ENCODE measurements at places on chromosomes 2 and 18.
A peak's percentile ranks its signal among the peaks of the same experiment; 100 is the strongest.

- no peak for DNase-seq
Observed at GRCh38 chr2:26336719-26337118, 9.2 kb upstream of the SELENOI start.

DNA sequence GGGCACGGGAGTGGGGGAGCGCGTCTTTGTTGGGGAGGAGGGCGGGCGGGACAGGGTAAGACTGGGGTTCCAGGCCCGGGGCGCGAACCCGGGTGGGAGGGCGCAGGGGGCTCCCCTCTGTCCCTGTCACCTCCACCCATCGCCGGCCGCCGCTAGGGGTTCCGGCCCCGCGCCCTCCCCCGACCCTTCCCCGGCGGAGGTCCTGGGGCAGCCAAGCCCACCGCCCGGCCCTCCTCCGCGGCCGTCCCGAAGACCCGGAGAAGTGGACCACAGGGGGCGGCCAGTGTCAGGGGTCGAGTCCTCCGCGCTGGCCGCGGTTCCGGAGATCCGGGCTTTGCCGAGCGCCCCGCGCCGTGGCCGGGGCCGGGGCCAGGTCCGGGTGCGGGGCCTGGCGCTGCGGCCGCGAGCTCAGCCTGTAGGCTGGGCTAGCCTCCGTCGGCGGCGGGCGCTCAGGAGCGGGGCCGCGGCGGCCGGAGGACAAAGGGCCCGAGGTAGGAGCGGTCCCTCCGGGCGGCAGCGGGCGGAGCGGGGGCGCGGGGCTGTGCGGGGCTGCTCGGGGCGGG lies 16.6 kb upstream of the E2F6 start:
- no peak for DNase-seq

GRCh38 chr2:168666339-168666738 lies 136.1 kb upstream of the NOSTRIN start:
- no peak for DNase-seq

DNA sequence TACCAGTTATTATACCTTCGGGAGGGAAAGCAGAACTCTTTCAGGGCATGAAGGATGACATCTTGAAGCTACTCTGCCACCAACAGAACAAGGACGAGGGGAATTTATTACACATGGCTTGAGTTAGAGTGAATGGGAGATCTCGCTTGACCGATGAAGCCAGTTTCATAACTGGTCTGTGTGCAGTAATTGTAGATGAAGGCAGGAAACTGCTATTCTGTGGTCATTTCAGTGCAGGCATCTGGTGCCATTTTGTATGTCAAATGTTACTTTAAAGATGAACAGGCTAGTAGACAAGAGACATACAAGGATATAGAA lies 20.5 kb downstream of the GREB1 start:
- DNase-seq = no peak

GRCh38 chr2:105082107-105082506 lies 44.2 kb downstream of the MRPS9 start:
- no peak for DNase-seq

DNA sequence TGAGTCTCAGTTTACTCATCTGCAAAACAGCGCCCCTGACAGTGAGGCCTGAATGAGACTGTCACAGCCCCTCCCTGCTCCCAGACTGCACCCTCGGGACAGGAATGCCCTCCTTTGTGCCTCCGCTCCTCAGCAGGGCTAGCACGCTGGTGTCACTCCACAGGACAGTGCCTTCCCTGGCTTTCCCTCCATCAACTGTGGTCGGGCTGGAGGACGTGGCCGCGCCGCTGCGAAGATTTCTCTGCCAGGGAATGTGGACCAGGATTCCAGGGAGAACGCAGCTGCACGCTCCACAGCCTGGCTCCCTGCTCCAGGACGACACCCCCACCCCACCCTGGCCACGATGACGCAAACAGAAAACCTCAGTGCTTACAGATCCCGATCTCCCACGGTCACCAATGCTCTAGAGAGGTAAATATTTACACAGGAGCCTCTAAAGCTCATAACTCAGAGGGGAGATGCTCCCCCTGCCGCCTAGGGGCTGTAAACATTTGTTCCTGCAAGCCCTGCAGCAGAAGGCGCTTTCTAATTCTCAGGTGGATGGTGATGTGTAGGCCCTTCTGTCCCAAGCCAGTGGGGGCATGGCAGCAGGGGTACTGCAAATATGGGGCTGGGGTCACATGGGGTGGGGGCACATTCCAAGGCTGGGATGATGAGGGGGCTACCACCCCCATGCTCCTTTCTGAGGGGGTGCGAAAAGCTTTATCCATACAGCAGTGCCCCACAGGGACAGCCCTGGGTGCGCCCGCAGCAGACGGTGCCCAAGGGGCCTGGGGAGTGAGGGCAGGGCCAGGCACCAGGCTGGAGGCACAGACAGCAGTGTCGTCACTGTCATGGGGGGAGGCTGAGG lies 12.4 kb downstream of the HS6ST1 start:
- peak; percentile 68 for DNase-seq

DNA sequence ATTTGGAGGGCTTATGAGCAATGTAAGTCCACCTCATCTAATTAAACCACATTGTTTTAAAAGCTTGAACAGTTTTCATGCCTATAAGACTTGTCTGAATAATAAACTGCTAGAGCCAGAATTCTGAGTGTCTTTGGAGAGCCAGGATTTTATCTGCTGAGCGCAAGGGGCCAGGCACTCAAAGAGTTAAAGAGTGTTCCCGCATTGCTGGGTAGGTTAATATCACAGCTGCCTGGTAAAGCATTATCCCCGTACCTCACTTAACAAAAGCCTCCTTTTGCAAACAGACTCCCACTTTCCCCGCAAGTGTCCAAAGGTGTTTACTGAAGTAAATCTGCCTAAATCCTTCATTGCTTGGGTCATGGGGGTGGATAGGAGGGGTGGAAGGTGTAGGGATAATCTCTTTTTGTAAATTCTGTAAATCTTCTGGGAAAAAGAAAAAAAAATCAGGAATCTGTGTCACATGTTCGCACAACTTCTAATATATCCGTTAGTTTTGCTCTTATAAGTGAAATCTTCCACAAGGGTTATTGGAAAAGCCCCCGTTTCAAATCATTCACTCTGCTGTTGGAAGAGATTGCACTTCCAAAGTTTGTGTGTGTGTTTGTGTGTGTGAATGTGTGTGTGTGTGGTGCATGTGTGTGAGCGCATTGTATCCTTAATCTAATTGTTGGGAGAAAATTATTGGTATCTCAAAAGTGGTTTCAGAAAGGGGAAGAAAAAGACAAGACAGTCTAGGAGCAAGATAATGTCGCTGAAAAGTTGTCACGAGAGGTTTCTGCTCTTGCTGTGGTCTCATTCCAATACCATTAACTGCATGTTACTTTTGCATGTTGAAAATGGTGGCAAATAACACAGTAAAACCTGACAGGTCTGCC lies 10.7 kb downstream of the ZEB2 start:
- no peak for DNase-seq

DNA sequence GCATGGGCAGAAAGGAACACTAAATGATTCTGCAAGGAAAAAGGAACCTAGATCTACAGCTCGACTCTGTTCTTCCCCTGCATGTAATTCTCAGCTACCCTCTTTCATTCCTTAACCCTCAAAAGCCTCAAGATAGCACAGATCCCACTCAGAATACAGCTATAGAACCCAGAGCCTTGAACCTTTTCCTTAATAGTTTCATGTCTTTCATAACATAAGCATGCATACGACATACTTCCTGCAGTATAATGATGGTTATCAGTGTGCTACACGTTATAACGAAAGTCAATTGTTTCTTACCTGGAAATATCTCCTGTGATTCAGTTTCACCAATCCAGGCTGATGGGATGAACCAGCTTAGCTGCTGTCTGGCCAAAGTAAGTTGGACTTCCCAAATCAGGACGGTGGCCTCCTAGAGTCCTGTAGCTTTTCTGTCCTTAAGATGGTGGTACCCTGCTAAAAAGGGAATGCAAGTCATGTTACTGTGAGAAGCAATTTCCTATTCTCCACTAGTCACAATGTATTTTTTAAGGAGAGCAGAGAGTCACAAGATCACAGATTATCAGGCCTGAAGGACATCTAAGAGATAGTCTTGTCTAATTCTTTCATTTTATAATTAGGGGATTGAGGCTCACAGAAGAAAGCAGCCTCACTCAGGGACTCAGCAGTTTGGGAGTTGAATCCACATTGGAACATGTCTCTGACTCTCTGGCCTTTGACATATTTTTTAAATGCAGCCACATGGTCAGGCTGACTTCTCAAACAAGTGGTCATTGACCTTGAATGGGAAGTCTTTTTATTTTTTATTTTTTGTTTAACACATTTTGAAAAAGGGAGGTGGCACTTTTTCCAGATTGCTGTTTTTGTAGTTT lies 41.8 kb downstream of the CYRIA start:
- DNase-seq = no peak

GRCh38 chr2:101873543-101873942 lies 118.2 kb upstream of the IL1R2 start:
- no peak for DNase-seq

DNA sequence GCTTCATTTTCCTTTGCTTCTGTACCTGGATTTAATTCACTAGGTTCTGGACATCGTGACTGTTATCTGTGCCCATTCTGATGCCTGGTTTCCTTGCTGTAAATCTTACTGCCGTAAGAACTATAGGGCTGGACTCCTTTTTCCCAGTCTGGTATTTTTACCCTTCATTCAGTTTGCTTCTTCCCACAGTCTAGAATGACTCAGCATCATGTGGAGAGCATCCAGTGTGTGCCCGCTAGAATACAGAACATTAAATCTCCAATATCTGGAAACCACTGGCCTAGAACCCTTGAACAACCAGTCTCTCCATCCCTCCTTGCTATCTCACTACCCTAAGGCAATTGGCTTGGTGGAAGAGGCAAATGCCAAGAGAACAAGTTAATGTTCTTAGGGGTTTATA lies 1075.4 kb upstream of the ZEB2 start:
- no peak for DNase-seq

- no peak for DNase-seq
Observed at GRCh38 chr2:238162846-238163441, 4.2 kb downstream of the ERFE start.

GRCh38 chr18:56217406-56217805 lies 421.0 kb downstream of the TXNL1 start:
- DNase-seq = no peak

DNA sequence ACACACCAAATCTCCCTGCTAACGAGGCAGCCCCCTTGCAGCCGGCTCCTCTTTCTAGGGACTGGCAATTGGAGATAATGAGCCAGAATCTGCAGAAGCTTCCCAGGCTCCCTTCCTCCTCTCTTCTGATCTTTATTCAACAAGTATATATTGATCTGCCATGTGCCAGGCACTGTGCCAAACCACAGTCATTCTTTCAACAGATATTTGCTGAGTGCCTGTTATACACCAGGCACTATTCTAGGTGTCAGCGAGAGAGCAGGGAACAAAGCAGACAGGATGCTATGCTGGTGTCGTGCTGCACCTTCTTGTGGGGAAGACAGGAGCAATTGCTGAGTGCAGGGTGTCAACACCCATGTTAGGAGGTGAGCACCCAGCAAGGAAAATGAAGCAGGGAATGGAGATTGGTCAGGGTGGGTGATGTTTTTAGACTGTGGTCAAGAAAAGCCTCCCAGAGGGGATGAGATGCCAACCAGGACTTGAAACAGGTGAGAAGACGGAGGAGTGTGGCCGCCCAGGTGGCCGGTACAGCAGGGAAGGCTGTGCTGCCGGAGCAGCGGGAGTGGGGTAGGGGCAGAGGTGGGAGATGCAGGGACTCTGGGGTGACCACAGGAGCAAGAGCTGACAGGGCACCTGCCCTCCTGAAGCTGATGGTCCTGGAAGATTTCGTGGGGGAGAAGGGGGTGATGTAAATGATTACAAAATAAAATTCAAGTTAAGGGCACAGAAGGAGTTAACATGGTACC lies 307.6 kb upstream of the RAB12 start:
- no peak for DNase-seq

DNA sequence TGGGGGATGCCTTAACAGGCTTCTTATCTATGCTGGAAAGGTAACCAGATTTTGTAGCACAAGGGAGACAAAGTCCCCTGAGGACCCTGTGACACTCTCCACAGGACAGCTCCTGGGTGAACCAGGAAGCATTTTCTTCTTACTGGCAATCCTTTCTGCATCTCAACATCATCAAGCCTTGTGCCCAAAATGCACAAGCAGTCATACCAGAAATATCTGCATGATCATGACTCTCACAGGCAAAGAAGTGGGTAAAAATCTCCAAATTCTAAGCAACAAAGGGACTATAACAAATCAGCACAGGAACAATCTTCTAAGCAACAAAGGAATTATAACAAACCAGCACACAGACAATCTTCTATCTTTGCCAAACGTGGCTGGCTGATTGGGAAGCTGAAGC lies 99.1 kb upstream of the CD226 start:
- no peak for DNase-seq

- DNase-seq = no peak
Observed at GRCh38 chr2:66324909-66325528, 109.9 kb upstream of the MEIS1 start.

- no peak for DNase-seq
Observed at GRCh38 chr2:26666671-26667070, 25.5 kb upstream of the CIB4 start.

- no peak for DNase-seq
Observed at GRCh38 chr2:138125306-138126288, 161.3 kb downstream of the HNMT start.

DNA sequence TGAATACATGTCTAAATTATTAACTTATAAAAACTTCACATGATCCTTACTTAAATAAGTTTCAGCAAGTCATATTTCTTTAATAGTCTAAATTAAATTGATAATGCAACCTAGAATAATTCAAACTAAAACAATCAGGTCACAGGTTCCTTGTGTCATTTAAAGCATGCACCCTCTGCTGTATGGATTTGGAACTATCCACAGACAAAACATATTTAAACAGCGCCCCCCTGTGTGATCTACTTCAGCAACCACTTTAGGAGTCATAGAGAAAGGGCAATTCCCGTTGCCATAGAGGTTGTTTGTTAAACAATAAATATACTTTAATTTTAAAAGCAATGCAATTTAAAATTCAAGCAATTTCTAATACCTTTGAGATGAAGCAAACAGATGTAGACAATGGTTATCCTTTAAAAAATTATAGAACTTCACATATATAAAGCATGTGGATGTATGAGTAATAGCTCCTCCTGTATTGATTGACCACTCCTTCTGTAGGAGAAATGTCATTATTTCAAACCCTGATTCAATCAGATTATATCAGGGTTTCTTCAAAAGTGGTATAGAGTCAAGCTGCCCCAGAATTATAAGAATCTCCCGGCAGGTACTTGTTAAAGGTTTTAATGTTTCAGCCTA lies 21.2 kb downstream of the GRB14 start:
- no peak for DNase-seq

GRCh38 chr2:47295981-47296635 lies 106.8 kb upstream of the MSH2 start:
- no peak for DNase-seq

GRCh38 chr2:58557176-58557575 lies 316.1 kb upstream of the FANCL start:
- no peak for DNase-seq

GRCh38 chr2:177178797-177179196 lies 33.8 kb upstream of the HNRNPA3 start:
- DNase-seq = no peak

- no peak for DNase-seq
Observed at GRCh38 chr2:223852281-223852795, 15.0 kb upstream of the AP1S3 start.

DNA sequence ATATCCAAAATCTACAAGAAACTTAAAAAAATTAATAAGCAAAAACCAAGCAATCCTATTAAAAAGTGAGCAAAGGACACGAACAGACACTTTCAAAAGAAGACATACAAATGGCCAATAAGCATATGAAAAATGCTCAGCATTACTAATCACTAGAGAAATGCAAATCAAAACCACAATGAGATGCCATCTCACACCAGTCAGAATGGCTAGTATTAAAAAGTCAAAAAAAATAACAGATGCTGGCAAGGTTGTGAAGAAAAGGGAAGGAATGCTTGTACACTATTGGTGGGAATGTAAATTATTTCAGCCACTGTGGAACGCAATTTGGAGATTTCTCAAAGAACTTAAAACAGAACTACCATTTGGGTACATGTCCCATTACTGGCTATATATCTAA lies 128.8 kb upstream of the SESTD1 start:
- DNase-seq = no peak
